ENCODE measurements at places on chromosomes 11 and 22.
A peak's percentile ranks its signal among the peaks of the same experiment; 100 is the strongest.

GRCh38 chr22:29126670-29127395 lies 54.0 kb downstream of the KREMEN1 start:
- DNase-seq = no peak

DNA sequence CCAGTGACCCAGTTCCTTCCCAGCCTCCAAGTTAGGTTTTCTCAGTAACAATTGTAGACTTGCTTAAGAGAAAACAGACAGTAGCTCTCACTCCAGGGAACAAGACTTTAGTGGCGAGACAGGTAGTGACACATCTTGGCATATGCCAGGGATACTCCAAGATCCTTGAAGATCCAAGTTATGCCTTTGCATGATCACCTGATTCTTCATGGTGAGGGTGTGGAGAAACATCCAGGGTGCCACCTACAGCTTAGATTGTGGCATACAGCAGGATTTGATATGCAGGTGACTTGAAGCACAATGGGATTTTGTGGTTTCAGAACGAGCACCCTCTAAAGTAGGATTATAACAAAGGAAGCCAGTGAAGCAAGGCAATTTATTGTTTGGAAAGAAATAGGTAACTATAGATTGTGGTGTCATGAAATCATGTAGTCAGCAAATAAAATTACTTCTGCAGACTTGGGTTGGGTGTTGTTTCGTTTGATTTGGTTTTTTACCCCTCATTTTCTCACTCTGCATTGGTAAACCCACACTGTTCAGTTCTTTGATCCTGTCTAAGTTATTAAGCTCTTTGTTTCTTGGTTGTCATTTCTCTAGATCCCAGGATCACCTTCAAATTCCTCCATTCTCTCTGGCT lies 9.2 kb downstream of the POU2AF3 start:
- DNase-seq = no peak

- DNase-seq = no peak
Measured at GRCh38 chr22:27723708-27724107, 77.8 kb downstream of the MN1 start.

- DNase-seq = no peak
Measured at GRCh38 chr22:31922534-31922933, 21.8 kb upstream of the YWHAH start.

GRCh38 chr11:63769042-63769713 lies 603 bp upstream of the ZFTA start:
- DNase-seq = peak; percentile 83

DNA sequence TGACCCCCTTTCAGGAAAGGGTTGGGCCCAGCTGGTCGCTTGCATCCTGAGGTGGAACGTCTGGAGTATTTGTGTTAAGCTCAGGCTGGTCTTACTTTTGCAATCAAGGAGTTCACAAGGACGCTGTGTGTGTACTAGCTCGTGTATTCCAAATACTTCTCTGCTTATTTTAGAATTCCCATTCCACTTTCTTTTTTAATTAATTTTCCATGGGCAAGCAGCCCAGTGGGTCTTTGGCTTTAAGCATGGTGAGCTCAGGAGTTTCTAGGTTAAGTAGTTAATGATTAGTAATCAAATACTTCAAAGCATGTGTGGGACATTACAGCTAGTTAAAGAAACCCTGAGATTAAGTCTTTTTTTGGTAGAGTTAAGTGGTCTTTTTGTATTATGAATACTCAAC lies 68.6 kb downstream of the CSNK2A3 start:
- DNase-seq = no peak

GRCh38 chr11:12731841-12732336 lies 57.7 kb downstream of the TEAD1 start:
- DNase-seq = no peak

GRCh38 chr11:119571311-119571710 lies 148.3 kb upstream of the THY1 start:
- DNase-seq = no peak

- DNase-seq = no peak
Measured at GRCh38 chr22:31622980-31623379, 39.0 kb downstream of the PISD start.

DNA sequence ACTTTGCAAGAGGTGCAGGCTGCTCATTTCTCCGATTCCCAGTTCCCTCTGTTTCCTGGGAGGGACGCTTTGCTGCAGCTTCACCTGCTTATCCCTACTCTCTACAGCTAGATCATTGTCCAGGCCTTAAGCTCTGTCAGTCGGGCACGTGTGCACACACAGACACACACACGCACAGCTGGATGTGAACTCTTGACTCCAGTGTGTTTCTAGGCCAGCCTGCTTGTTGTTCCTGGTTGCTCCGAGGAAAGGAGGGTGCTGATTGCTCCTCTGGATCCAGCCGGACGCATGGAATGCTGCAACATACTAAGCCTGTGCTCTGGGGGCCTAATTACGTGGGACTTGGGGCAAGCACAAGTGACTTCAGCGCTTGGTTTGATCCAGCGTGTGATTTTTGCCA lies 19.7 kb downstream of the ZNRF3 start:
- DNase-seq = no peak

GRCh38 chr11:125117429-125117828 lies 6.0 kb upstream of the TMEM218 start:
- no peak for DNase-seq

DNA sequence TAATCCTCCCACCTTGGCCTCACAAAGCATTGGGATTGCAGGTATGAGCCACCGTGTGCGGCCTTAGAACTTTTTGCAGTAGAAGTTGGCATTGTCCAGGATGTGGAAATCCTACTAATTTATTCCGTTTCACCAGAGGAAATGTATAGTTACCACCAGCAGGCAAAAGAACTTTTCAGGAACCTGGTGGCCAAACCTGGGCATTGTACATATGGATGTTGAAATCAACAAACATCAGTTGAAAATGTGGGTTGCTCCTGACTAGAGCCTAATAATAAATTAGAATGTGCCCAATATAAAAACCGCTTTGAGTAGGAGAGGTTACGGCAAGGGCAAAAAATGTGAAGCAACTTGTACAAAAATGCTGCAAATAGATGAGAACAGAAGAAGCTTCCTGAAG lies 40.7 kb upstream of the XBP1 start:
- DNase-seq = no peak

DNA sequence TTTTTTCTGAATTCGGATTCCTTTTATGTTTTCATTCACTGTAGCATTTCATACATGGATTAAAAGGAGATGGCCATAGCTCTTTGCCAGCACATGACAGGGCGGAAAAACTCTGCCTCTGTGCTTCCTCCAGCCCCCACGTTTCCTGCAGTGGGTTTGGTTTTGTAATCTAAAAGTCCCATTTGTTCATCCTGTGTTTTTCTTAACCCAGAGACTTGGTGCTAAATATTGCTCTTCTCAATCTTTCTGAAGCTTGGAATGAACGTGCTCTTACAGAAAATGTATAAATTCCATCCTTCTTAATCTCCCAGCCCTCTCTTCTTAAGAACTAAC lies 89.9 kb downstream of the PPP6R3 start:
- no peak for DNase-seq

DNA sequence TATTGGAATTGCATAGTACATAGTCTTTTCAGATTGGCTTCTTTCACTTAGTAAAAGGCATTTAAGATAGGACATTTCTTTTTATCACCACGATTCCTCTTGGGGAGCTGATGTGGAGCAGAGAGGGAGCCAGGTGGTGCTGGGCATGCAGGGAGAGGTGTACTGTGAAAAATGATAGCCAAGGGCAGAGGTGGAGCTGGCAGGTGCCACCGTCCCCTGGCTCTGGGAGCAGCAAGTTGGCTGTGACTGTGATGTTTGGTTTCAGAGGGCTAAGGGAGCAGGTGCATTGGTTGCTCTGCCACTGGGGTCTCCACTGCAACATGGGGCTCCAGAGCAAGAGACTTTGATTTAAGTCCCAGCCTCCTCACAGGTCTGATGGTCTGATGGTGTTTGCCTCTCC lies 16.5 kb downstream of the SGSM1 start:
- no peak for DNase-seq

- no peak for DNase-seq
Measured at GRCh38 chr11:108939135-108939534, 274.3 kb downstream of the DDX10 start.

GRCh38 chr22:47432683-47433082 lies 670.2 kb downstream of the TBC1D22A start:
- no peak for DNase-seq

DNA sequence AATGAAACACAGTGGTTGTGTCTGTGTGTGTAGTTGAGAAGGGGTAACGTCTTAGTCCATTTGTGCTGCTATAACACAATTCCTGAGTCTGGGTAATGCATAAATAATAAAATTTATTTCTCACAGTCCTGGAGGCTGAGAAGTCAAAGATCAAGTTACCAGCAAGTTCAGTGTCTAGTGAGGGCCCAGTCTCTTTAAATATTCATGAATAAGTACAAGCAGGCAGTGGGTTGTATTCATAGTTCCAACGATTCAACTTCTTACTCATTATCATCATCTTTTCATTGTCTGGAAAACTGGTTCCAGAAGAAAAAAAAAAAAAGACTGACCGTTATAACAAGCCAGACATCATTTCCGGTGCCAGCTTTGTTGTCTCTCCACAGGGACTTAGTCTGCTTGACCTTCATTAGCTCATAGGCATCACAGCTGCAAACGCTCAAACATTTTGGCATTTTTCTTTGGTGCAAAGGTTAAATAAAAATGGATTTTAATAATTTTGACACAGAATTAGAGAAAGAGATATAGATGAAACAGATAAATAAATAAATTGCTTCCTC lies 1297.5 kb downstream of the LRRC4C start:
- no peak for DNase-seq

DNA sequence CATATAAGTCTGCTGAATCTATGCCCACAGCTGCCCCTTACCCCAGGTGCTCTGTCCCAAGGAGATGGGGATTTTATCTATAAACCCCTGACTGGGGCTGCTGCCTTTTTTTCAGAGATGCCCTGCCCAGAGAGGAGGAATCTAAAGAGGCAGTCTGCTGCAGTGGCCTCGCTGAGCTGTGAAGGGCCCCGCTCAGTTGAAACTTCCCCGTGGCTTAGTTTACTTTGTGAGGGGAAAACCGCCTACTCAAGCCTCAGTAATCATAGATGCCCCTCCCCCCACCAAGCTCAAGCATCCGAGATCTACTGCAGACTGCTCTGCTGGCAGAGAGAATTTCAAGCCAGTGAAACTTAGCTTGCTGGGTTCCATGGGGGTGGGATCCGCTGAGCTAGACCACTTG lies 7.4 kb upstream of the SCGB1D4 start:
- DNase-seq = no peak

GRCh38 chr11:9535189-9535781 lies 38.2 kb upstream of the WEE1 start:
- DNase-seq = peak; percentile 47

DNA sequence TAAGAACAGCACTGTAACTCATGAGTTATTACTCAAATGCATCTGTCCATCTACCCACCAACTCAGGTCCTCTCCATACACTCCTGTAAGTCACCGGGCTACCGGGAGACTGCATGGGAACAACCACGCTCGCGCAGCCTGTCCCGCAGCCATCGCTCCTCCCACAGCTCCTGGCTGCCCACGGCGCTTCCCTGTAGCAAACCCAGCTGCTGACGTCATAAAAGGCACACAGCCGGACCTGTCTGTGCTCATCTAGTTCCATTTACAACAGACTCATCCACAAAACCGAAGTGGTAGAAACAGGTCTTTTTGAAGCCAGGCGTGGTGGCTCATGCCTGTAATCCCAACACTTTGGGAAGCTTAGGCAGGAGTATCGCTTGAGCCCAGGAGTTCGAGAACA lies 23.4 kb upstream of the PACSIN2 start:
- DNase-seq = no peak

DNA sequence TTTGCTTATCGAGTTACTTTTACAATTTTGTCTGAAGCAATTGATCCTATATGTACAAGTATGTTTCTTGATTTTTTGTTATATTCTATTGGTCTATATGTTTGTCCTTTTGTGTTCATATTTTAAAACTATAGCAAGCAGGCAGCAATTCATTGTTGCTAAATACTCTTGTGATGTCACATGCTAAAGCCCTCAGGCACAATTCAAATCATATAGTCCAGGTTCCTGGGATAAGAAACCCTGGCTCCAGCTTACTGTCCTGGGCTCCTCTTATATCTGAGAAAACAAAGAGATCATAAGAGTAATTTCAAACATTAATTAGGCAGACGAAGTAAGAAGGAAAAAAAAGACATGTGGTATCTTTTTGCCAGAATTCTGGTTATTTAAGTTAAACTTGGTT lies 6.6 kb upstream of the CCDC83 start:
- DNase-seq = no peak

GRCh38 chr11:121213362-121213893 lies 79.1 kb upstream of the SC5D start:
- no peak for DNase-seq

DNA sequence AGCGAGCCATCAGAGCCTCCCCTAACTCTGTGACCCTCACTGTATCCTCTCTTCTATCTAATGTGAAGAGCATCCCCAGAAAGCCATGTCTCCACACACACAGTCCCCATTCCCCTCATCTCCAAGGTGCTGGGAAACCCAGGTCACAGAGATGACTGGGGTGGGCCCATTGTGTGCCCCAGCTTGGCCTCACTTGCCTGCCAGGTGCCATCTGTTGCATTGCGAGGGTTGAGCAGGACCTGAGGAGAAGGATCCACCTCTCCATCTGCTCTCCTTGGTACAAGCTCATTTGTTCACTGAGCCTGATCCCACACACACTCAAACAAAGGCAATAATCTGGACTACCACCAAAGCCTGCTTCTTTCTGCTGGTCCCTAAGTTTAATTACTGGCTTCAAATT lies 118.8 kb downstream of the SPATA19 start:
- DNase-seq = no peak

DNA sequence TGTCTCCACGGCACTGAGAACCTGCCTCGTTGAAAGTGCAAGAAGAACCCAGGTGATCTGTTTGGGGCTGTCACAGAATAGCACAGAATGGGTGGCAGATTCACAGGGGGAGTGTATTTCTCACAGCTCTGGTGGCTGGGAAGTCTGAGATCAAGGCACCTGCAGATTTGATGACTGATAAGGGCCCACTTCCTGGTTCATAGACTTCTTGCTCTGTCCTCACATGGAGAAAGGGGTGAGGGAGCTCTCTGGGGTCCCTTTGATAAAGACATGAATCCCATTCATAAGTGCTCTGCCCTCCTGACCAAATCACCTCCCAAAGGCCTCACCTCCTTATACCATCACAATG lies 198.5 kb upstream of the SORL1-AS1 start:
- no peak for DNase-seq

GRCh38 chr11:75024068-75024449 lies 35.3 kb downstream of the NEU3 start:
- DNase-seq = no peak

- no peak for DNase-seq
Measured at GRCh38 chr11:19382131-19382611, 141.4 kb upstream of the E2F8 start.

- DNase-seq = no peak
Measured at GRCh38 chr11:76069001-76069400, 137.3 kb downstream of the WNT11 start.

Data from 8988T (cell line).